Inflammatory macrophage treated with lipopolysaccharide for 1 hour (primary cell): ENCODE measurements at places on chromosomes 11 and 22.

DNA sequence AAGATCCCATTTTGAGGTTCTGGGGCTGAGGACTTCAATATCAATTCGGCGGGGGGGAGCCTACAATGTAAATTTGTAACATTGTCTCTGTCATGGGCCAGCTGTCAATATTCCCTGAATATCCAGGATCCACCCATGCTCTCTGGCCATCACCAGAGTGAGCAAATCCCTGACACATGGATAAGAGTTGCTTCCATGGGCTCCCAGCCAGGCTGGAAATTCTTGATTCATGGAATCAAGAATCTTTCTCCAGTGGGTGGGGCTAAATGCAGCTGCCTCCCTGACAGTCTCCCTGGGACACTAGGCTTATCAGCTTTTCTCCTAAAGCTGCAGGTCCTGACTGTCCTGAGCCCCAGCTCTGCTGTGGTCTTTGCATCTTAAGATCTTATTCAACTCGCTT lies 86.9 kb upstream of the IGLL5 start:
- no peak for DNase-seq

DNA sequence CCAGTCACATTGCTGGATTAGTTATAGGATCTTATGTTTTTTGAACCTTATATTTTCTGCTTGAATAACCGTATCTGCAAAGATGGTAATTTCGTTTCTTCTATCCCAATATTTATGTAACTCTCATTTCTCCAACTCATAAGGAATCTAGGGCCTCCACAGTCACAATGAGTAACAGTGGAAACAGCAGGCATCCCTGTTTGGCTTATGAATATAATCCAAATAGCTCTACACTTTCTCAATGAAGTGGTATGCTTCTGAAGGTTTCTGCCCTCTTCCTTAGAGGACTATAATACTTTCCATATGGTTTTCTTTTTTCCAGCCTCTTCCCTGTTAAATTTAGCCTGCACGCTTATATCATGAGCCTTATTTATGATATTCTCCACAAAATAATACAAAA lies 16.5 kb downstream of the ATP6V1E1 start:
- DNase-seq, result no peak

DNA sequence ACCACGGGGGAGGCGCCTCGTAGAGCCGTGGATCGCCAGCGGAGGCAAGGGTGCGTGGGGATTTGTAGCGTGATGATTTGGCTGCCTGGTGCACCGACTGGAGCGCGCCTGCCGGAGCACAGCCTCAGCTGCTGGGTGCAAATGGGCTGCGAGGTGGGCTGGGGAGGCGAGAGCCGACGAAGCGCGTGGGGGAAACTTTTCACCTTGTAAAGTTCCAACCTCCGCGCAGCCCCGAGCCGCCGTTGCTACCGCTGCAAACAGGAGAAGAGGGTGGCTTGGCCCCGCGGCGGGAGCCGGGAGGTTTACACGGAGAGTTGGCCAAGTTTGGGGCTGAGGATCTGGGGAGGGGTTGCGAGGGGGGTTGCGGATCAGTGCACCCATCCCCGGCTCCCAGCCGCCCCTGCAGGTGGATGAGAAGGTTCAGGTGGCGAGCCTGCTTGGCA lies 528 bp downstream of the FAT3 start:
- DNase-seq, result no peak

GRCh38 chr11:96293598-96294021 lies 49.4 kb downstream of the MAML2 start:
- DNase-seq, result peak; percentile 64

DNA sequence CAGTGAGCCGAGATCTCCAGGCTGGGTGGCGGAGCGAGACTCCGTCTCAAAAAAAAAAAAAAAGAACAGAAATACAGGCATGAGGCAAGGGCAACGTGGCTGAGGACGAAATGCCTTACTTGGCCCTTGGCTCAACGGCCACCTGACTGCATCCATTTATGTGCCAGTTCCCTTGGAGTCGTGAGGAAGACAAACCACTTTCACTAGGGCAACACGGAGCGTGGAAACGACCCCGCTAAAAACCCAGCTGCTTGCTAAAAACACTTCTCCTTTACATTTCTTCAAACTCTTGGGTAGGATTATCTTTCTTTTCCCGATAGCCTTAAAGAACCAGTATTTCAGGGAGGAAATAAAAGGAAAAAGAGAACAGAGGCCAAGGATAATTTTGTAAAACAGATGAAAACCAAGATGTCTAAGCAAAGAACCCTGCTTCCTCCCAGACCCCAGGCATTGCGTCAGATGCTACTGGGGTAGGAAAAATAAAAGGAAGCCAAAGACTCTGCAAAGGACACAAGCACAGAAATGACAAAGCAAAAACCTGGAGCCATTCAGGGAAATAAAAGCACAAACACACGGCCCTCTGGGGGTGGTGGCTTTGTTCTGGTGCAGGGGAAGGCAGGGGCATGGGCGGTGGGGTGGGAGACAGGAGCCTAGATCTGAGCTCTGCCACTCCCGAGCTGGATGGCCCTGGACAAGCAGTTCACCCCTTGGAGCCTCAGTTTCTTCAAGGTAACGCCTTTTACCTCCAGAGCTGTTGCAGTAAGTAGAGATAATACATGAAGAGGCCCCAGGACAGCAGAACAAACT lies 37.0 kb downstream of the PC start:
- peak; percentile 61 for DNase-seq

DNA sequence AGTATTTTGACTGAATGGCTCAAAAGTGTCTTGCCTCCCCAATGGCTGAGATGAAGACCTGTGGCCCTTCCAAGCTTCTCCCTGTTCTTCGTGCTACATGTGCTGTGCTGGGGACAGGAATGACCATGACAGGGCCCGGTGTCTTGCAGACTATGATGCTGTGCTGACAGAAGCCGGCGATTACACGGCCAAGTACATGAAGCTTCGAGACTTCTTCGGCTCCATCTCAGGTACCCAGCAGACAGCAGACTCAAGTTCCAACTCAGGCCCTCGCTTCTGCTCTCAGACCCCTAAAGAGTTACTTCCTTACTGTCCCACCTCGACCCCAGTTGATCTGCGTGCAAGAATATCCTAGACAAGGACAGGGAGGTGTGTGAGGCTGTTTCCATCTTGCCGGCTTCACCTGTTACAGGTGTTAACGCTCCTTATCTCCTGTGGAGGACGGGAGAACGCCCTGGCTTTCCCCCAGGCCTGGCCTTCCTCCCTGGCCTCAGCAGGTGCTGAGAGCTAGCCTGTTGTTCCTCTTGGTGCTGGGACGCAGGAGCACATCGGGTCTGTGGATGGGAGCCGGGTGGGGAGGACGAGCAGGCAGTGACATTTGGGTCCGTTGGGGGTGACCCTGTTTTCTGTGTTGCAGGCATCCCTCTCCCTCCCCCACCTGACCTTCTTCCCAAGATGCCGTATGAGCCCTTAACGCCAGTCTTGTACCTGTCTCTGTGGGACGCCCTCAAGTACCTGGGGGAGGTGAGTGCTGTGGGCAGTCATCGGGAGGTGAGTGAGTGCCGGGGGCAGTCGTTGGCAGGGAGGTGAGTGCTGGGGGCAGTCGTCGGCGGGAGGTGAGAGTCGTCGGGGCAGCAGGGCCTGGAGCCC lies 38.1 kb downstream of the GLB1L2 start:
- DNase-seq, result no peak

- no peak for DNase-seq
Measured at GRCh38 chr11:26537341-26537740, 34.7 kb downstream of the MUC15 start.

GRCh38 chr11:60966890-60967289 lies 4.6 kb upstream of the CD6 start:
- DNase-seq, result peak; percentile 44

- peak; percentile 29 for DNase-seq
Measured at GRCh38 chr22:23215294-23216241, 35.3 kb downstream of the BCR start.

- DNase-seq, result no peak
Measured at GRCh38 chr11:14186046-14186775, 172.8 kb downstream of the RRAS2 start.

DNA sequence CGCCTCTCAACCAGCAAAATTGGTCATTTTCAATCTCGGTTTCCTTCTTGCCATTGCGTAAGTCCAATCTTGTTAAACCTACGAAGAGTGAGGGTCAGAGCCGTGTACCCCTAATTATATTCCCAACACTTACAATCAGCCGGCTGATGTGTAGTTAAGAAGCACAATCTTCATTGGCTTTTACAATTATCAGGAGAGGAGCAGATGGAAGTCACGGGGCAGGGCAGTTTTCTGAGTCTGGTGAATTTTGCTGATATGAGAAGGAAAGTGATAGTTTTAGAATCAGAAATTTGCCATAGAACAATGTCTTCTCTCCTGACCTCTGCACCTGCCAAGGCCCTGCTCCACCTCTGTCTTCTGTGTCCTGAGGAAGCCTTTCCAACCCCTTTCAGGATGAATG lies 35.0 kb upstream of the ATXN10 start:
- DNase-seq, result no peak

- no peak for DNase-seq
Measured at GRCh38 chr11:130625578-130626306, 177.3 kb downstream of the ADAMTS15 start.

DNA sequence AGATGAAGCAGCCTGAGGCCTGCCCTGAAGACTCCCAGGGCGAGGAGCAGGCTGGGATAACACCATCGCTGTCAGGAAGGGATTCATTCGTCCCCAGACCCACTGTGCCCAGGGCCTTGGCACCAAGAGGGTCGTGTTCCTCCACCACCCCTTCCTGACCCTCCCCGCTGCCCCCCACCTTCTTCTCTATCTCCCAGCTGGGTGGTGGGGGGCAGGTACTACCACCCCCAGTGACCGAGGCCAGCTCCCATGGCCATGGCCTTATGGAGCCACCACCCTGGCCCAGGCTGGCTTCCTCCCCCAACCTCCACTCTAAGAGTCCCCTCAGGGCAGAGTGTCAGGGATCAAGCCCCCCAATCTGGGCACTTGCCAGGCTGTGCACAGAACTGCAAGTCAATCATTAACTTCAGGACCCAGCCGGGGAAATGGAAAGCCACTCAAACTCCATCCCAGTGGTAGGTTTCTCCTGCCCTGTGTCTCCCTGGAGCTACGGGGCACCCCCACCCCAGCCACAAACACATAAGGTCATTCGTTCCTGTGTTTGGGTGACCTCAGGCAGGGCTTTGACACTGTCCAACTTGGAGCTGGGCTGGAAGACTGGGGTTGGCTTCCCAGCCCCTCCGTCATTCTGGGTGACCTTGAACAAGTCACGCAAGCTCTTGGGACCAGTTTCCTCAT lies 33.3 kb upstream of the WNT11 start:
- DNase-seq, result no peak

- no peak for DNase-seq
Measured at GRCh38 chr11:8732748-8733241, 50.2 kb downstream of the RPL27A start.

- DNase-seq, result no peak
Measured at GRCh38 chr22:41364955-41365354, 16.8 kb upstream of the TEF start.

DNA sequence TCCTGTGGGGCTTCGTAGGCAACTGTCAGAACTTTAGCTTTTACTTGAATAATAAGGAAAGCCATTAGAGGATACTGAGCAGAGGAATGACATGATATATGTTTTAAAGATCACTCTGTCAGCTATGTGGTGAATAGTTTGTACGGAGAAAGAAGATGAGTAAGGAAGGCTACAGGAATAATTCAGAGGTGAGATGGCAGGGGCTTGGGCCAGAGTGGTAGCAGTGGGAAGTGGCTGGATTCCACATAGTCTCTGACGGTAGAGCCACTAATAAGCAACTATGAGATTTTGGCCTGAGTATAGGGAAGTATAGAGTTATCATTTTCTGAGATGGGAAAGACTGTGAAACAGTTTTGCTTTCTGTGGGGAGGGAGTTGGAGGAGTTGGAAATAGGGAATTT lies 93.9 kb upstream of the MTMR2 start:
- DNase-seq, result no peak

- DNase-seq, result no peak
Measured at GRCh38 chr11:36330411-36330810, 34.3 kb downstream of the PRR5L start.

GRCh38 chr11:8204025-8204424 lies 35.2 kb upstream of the RIC3 start:
- peak; percentile 17 for DNase-seq

DNA sequence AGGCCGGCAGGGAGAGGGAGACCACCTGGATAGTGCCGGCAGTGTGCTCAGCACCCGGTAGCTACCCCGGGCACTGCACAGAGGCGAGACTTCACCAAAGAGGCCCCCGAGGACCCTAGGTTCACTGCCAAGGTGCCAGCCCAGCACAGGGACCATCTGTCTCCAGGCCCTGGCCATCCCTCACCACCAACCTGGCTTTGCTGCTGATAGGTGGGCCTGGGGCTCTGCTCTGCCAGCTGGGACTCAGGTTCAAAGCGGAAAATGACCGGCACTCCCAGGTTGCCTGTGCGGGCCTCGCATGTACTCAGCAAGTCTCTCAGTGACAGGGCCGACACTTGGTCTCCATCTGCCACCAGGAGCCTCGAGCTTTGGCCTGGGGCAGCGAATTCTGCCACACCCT lies 812.2 kb downstream of the BRD1 start:
- no peak for DNase-seq
